Natural killer cell (primary cell): ENCODE measurements at places on chromosomes 6 and 20.

GRCh38 chr6:18245642-18246041 is 18.7 kb downstream of the DEK start:
- DNase-seq, result no peak

DNA sequence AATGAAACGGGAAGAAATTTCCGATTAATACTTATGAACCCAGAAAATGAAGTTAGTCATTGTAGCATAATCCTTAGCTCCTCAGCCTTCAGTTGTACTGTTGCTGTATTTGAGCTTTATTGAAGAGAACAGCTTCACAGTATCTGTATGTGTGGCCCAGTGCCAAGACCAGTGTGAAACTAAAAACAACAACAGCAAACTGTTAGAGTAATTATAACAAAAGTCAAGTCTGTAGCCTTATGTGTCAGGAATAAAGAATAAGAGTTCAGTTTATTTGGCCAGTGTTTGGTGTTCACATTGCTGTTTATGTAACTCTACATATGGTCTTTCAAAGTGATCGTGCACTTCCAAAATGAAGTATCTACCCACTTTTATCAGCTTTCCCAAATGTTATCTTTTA is 70.9 kb downstream of the ARID1B start:
- no peak for DNase-seq

- DNase-seq, result no peak
Measured at GRCh38 chr20:16810216-16810615, 62.1 kb downstream of the OTOR start.

DNA sequence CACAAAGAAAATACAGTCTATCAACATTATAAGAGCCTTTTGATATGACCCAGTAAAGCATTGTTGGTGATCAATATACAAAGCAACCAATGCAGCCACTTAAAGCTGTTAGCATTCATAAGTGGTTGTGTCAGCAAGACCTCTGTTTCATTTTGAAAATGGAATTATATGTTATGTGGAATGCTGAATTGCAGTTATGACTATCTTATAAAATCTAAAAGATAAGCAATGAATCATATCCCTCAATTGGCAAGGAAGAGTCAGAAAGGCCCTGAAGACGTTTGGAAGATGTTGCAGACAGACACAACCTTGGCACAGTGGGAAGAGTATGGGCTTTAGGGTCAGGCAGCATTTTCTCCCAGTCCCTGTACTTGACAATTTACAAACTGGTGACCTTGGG is 93.8 kb upstream of the RNF217 start:
- DNase-seq, result no peak

DNA sequence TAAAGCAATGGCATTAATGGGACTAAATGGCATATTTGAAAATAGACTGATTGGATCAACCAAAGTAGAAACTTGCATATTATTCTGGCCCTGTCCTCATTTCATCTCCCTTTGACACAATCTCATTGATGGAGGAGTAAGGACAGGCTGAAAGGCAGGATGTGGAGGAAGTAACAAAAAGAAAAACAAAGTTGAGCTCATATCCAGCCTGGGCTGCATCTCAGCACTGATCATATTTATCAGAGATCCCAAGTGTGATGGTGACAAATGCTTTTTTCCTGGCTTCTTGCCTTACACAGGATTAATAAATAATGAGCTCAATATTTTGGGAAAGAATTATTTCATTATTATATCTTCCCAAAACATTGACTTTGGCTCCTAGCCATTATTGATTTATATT is 622.7 kb downstream of the CD109 start:
- DNase-seq, result no peak

GRCh38 chr6:158831571-158831970 is 12.4 kb upstream of the EZR start:
- DNase-seq, result no peak
